ENCODE measurements at places on chromosomes 3 and 15. TPM values are rescaled to one million over a fixed set of nuclear protein-coding genes. Genes with fewer than 3 reads are reported as not detected.

Gene ENTPD3
- not detected for total RNA-seq

- DNase-seq = no peak
Measured at GRCh38 chr3:58160399-58160798, 50.4 kb downstream of the DNASE1L3 start.

- DNase-seq = no peak
Measured at GRCh38 chr15:98955961-98956723, 51.5 kb downstream of the PGPEP1L start.

GRCh38 chr3:65549626-65549959, 489.1 kb downstream of the MAGI1 start:
- no peak for DNase-seq
